ENCODE measurements at places on chromosomes 2 and 18. TPM values are rescaled to one million over a fixed set of nuclear protein-coding genes. Genes with fewer than 3 reads are reported as not detected.

DNA sequence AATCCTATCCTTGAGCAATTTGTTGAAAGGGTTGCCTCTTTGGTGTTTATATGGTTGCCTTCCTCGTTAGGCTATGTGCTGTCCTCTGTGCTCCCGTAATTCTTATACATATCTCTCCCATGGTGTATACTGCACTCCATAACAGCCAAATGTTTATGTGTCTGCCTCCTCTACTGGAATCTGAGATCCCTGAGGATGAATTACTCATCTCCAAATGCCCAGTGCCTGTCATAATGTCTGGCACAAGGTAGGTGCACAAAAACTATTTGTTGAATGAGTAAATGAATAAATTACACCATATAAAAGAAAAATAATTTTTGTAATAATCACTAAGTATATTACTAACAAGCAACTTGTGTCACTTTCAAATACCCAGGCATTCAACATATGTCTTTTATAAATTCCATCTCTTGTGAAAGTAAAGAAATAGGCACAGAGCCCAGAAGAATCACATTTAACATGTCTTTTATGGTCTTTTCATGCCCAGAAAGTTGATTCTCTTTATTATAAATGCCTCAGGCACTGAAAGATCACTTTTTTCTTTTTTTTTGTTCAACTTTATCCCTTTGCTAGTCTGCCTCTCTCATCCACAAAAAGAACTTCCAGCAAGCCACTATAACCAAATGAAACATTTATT lies 164.9 kb downstream of the CCDC148 start:
- no peaks in the 10 kb centered on the region for H3K36me3 ChIP-seq
- no peaks in the 10 kb centered on the region for H3K4me1 ChIP-seq
- H3K27ac ChIP-seq: no peak overlapping the region
- no peak overlapping the region for H3K4me3 ChIP-seq

DNA sequence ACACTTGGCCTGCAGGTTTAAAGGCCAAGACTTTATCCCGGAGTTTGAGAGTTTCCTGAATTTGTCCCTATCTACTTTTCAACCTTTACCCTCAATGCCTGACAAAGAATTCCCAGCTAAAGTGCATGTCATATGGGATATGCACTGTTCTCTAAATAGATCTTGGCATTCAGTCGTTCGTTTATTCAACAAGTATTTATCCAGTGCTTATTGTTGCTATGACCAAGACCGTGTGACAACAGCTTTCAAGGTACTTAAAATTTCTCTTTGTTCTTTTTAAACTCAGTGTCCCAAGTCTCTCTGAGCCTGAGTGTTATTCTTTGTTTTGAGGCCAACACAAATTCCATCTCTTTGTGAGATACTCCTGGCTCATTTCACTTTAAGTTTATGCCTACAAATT lies 133.4 kb downstream of the RGPD3 start:
- no peaks in the 10 kb centered on the region for H3K36me3 ChIP-seq
- H3K4me3 ChIP-seq: no peak overlapping the region
- H3K27me3 ChIP-seq: 0 out of 2 replicates have a peak, but pooled peaks cover 5% of the 10 kb centered on the region
- no peaks in the 10 kb centered on the region for H3K4me1 ChIP-seq
- DNase-seq: no peak

The SLC23A3 gene
- 0.64 TPM for total RNA-seq

- no peaks in the 10 kb centered on the region for H3K27me3 ChIP-seq
- no peaks in the 10 kb centered on the region for H3K4me1 ChIP-seq
Observed at GRCh38 chr2:53827398-53828175, 32.2 kb downstream of the GPR75 start.

- H3K27me3 ChIP-seq: no peaks in the 10 kb centered on the region
- no peak overlapping the region for H3K4me3 ChIP-seq
Observed at GRCh38 chr2:215982465-215982875, 30.9 kb downstream of the MREG start.

GRCh38 chr2:237020090-237020489 lies 65.6 kb upstream of the COPS8 start:
- H3K36me3 ChIP-seq: no peaks in the 10 kb centered on the region
- DNase-seq: no peak
- H3K27ac ChIP-seq: no peak overlapping the region
- no peak overlapping the region for H3K4me3 ChIP-seq

DNA sequence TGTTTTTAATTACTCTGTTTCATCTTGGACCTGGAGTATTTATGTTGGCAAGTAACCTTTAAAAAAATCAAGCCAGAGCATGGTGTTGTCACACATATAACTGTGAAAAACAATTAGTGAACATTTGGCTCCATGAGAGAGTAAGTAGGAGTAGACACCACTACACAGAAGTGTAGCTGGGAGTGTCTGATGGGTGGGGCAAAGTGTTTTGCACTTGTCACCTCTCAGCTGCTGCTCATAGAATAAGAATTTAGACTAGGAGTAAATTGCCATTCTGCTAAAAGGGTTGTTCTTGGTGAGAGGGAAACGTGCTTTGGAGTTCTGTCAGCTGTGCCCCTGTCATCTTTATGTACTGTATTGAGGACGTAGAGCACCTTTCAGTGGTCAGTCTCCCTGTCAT lies 114.5 kb downstream of the TTC27 start:
- H3K27ac ChIP-seq: no peak overlapping the region
- no peaks in the 10 kb centered on the region for H3K27me3 ChIP-seq
- no peak overlapping the region for H3K4me3 ChIP-seq
- DNase-seq: no peak
- H3K36me3 ChIP-seq: peaks cover 23% of the 10 kb centered on the region

The APOB gene
- 1.4 TPM for total RNA-seq

DNA sequence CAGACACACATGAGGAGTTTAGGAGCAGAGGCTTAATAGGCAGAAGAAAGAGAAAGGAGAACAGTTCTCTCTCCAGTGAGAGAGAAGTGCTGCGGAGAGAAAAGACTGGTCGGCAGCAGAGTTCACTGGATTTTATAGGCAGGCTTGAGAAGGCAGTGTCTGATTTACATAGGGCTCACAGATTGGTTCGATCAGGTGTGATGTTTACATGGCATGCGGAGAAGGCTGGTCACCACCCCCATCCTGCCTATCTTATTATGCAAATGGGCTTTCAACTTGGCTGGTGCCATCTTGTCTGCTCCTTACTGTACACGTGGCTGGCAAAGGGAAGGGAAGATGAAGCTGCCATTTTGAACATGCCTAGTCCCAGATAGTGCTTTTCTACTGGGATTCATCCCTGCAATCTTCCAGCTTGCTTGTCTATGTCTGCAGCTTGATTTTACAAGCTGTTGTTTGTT lies 113.4 kb downstream of the AP1S3 start:
- peaks cover 20% of the 10 kb centered on the region for H3K4me1 ChIP-seq
- H3K4me3 ChIP-seq: peak overlapping the region; percentile 46
- H3K27ac ChIP-seq: peak overlapping the region; percentile 80
- no peaks in the 10 kb centered on the region for H3K27me3 ChIP-seq

The GAL3ST2 gene
- 0.31 TPM for total RNA-seq

The RMDN2 gene
- total RNA-seq: 2.2 TPM

The C2orf66 gene
- total RNA-seq: not detected

GRCh38 chr2:61469424-61470121 lies 1.3 kb downstream of the USP34 start:
- DNase-seq: no peak
- H3K36me3 ChIP-seq: peaks cover 21% of the 10 kb centered on the region
- peaks cover 23% of the 10 kb centered on the region for H3K4me1 ChIP-seq
- H3K27me3 ChIP-seq: no peaks in the 10 kb centered on the region
- H3K27ac ChIP-seq: peak overlapping the region; percentile 95
- peak overlapping the region; percentile 75 for H3K4me3 ChIP-seq

The C18orf63 gene
- total RNA-seq: not detected

DNA sequence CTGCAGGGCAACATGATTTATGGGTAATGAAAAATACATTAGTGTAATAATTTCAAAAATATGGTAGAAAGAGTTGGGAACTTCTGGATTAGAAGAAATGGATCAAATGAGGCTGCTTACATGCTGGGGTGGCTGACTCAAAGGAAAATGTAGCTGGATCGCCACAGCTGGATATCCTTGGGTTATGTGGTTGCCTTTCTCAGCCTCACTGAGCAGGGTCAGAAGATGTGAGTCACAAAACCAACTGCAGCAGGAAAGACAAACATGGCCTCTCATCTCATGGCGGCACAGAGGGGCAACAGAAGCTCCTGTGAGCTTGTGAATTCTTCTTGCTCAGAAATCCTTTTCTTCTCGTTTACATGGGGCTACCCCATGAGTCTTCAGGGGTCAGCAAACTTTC lies 317.1 kb upstream of the SPRED2 start:
- H3K36me3 ChIP-seq: no peaks in the 10 kb centered on the region
- H3K4me1 ChIP-seq: no peaks in the 10 kb centered on the region
- no peak overlapping the region for H3K4me3 ChIP-seq
- H3K27me3 ChIP-seq: no peaks in the 10 kb centered on the region

The FAM237A gene
- not detected for total RNA-seq

GRCh38 chr2:95695613-95696012 lies 103.8 kb downstream of the TRIM43 start:
- H3K4me3 ChIP-seq: no peak overlapping the region
- H3K4me1 ChIP-seq: no peaks in the 10 kb centered on the region
- DNase-seq: no peak
- H3K27ac ChIP-seq: no peak overlapping the region

GRCh38 chr2:72077702-72078169 lies 69.9 kb downstream of the CYP26B1 start:
- no peaks in the 10 kb centered on the region for H3K36me3 ChIP-seq
- peaks cover 3% of the 10 kb centered on the region for H3K4me1 ChIP-seq
- H3K27me3 ChIP-seq: peaks cover 3% of the 10 kb centered on the region
- DNase-seq: no peak

The ALPP gene
- not detected for total RNA-seq

The NCKAP5 gene
- not detected for total RNA-seq

DNA sequence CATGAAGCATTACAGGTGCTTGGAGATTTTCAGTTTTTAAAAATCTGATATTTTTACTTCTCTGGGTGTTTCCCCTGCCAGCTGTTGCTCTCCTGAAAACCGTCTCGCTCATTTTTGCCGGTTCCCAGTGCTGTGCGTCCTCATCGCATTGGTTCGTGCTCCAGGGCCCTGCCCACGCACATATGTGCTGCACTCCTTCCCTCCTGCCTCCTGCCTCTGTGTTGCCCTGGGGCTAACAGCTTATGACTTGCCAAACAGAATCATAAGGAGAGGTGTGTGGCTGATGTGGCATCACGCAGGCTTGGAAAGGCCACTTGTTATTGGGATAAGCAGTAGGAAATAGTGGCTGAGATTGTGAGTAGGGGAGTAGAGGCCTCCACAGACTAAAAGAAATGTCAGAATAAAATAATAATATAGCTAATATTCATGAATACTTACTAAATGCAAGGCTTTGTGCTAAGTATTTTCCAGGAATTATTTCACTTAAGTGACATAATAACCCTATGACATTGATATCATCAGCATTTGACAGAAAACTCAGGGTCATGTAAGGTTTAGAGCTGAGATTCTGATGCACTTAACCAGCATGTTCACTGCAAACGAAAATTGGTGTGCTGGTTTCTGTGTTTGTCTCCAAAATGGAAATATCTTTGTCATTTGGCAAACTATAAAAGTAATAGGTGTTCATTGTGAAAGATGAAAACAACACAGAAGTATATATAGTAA lies 53.5 kb downstream of the SLC4A1AP start:
- H3K27me3 ChIP-seq: peaks cover 39% of the 10 kb centered on the region
- peak; percentile 26 for DNase-seq
- H3K4me3 ChIP-seq: no peak overlapping the region
- H3K27ac ChIP-seq: no peak overlapping the region
- H3K36me3 ChIP-seq: no peaks in the 10 kb centered on the region

DNA sequence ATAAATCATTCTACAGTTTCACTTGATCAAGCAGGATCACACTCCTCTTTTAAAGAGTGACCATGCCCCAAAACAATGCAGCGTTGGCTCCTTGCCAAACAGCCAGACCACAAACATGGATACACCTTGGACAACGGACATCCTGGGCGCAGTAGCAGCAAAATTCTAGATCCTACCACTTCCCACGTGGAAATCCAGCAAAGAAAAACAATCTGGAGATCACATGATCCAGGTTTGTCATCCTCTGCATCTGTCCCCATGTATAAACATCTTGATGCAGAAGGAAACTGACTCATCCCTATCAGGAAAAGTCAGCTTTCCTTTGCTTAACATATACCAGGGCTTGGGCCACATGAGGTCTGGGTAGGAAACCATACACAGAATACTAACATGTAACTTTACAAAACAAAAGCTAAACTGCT lies 53.1 kb downstream of the ZNF521 start:
- H3K4me3 ChIP-seq: no peak overlapping the region
- H3K27ac ChIP-seq: no peak overlapping the region
- H3K36me3 ChIP-seq: no peaks in the 10 kb centered on the region
- H3K27me3 ChIP-seq: no peaks in the 10 kb centered on the region
